Thymus (tissue), 14 donors: ENCODE measurements at places on chromosomes 7 and 10.
A peak's percentile ranks its signal among the peaks of the same experiment; 100 is the strongest.

GRCh38 chr10:14156104-14156503 is 174.6 kb downstream of the FRMD4A start:
- H3K36me3 ChIP-seq = no peaks in the 10 kb centered on the region
- H3K27me3 ChIP-seq = no peaks in the 10 kb centered on the region
- H3K4me1 ChIP-seq = no peaks in the 10 kb centered on the region
- no peak overlapping the region for H3K4me3 ChIP-seq

GRCh38 chr10:12975266-12975665 is 26.2 kb downstream of the CCDC3 start:
- DNase-seq = no peak
- H3K27me3 ChIP-seq = no peaks in the 10 kb centered on the region
- peaks cover 15% of the 10 kb centered on the region for H3K4me1 ChIP-seq

GRCh38 chr7:44306606-44307005 is 18.8 kb downstream of the CAMK2B start:
- DNase-seq = no peak
- no peaks in the 10 kb centered on the region for H3K4me1 ChIP-seq
- no peak overlapping the region for H3K4me3 ChIP-seq

DNA sequence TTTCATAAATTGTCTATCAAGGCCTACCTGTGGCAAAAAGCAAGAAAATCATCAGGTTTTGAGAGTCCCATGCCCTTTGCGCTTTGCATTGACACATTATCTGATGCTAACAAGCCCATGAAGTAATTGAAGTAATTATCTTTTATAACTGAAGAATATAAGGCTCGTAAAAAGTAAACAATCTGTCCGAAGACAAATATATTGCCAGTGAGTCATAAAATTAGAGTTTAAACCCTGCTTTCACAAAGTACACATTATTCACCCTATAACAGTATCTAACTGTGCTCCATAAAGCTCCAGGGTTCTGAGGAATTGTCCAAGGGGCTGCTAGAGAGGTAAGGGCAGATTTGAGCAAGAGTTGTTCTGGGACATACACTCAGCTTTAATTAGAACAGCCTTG is 102.3 kb upstream of the PPP1R3A start:
- no peak for DNase-seq
- H3K27me3 ChIP-seq = no peaks in the 10 kb centered on the region
- H3K4me3 ChIP-seq = no peak overlapping the region
- no peaks in the 10 kb centered on the region for H3K36me3 ChIP-seq

GRCh38 chr7:139088268-139088667 is 21.3 kb downstream of the ZC3HAV1 start:
- peaks cover 7% of the 10 kb centered on the region for H3K4me1 ChIP-seq
- no peak overlapping the region for H3K4me3 ChIP-seq
- no peaks in the 10 kb centered on the region for H3K27me3 ChIP-seq
- DNase-seq = no peak
- H3K36me3 ChIP-seq = peaks cover 89% of the 10 kb centered on the region
- peak overlapping the region; percentile 31 for H3K27ac ChIP-seq
